ENCODE measurements at places on chromosomes 2 and 18.

- no peak for DNase-seq
Observed at GRCh38 chr2:115610888-115611287, 1168.4 kb downstream of the DPP10 start.

DNA sequence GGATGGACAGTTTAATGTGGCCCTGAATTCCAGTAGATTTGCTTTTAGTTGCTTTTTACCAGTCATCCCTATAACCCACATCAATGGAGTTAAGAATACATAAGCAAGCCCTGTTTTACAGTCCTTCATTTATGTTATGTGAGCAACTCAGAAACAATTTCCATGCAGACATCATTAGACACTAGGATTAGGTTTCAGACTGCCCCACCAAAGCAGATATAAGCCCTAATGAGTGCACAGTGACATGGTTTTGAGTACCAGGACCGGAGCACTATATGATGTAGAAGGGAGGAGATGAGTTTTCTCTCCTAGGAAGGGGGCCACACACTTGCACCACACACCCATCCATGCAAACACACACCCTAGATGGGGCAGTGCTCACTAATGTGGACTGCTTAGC is 15.5 kb downstream of the KCNS3 start:
- DNase-seq = no peak

DNA sequence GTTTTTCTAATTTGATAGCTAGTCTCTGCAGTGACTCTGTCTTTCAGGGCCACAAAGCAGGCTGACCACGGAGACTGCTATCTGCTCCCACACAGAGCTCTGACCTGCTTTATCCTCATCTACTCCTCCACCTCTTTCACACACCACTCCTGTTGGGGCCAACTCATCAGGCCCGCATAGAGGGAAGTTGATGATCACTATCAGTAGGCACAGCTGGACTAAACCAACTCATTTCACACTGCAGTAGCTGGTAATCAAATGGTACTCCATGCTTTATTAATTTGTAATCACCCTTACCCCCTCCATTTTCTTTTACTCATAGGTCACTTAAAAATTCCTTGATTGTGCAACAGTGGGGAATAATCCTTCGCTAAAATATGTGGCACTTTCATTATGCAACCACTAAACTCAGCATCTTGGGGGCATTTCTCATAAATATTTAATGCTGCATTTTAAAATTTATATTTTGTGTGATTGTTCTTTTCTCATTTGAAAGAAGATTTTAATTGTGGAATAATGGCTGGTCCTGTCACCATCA is 249.8 kb upstream of the GCFC2 start:
- no peak for DNase-seq

DNA sequence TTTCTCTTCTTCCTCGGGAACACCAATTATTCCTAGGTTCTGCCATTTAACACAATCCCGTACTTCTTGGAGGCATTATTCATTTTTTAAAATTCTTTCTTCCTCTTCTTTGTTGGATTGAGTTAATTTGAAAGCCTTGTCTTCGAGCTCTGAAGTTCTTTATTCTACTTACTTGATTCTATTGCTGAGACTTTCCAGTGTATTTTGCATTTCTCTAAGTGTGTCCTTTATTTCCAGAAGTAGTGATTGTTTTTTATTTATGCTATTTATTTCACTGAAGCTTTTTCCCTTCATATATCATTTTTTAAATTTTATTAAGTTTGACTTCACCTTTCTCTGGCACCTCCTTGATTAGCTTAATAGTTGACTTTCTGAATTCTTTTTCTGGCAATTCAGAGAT is 13.6 kb upstream of the UPP2 start:
- DNase-seq = no peak

DNA sequence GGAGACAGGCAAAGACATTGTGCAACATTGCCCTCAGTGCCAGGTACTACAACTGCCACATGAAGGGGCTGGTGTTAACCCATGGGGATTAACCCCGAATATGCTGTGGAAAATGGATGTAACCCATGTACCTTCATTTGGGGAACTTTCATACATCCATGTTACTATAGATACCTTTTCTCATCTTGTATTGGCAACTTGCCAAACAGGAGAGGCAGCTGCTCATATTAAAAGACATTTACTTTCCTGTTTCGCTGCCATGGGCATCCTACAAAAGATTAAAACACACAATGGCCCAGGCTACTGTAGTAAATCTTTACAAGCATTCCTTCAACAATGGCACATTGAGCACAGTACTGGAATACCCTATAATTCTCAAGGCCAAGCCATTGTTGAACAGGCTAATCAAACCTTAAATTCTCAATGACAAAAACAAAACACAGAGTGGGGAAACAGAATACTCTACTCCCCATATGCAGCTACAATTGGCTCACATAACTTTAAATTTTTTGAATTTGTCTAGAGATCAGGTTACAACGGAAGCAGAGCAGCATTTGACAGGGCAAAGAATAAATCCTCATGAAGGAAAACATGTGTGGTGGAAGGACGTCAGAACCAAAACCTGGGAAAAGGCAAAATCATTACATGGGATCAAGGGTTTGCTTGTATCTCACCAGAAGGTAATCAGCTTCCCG is 1723.5 kb upstream of the LRRTM1 start:
- DNase-seq = no peak

DNA sequence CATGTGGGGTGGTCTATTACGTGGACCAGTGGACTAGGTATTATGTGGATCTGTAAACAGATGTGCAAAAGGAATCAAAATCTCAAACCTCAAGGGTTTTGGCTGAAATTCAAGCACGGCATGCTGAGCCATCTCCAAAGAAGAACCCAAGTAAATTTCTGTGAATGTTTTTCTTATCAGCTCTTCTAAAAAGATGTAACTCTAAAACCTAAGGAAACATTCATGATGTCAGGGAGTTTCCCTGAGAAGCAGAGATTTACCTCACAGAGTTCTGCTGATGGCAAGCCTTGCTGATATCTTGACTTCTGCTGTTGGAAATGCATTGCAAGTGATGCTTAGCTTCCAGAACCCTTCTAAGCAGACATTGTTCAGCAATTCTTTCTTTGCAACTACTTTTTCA is 21.6 kb downstream of the DSG4 start:
- no peak for DNase-seq

DNA sequence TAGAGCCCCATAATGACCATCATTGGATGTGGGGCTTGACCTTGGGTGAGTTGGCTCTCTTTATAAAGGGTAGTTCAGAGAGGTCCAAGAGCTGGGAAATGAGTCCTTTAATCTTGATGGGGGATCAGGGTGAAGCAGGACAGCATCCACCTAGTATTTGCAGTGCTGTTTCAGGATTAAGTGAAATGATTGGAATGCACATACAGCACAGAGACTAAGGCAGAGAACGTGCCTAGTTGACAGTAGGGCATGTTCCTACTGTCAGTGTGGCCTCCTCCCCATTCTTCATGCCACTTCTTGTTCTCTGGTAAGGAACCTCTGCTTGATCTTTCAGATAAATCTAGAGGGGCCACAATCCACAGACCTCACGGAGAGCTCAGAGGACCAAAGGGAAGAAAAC is 78.9 kb downstream of the TRIM43 start:
- DNase-seq = no peak

- DNase-seq = no peak
Observed at GRCh38 chr2:160060297-160060696, 2.1 kb downstream of the PLA2R1 start.

DNA sequence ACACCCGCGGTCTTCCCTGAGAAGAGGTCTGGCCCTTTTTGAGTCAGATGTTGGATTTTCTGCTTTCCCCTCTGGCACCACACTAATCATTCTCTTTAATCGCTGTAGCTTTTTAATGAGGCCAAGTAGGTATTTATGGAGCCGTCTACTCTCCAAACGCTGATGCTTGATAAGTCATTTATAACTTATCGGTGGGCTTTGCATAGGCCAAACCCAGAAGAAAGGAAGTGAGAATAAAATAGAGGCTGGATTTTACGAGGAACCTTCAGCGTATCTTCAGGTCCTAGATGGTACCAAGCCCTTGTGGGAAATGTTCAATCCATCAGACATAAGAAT is 142.5 kb upstream of the CTAGE1 start:
- DNase-seq = no peak

DNA sequence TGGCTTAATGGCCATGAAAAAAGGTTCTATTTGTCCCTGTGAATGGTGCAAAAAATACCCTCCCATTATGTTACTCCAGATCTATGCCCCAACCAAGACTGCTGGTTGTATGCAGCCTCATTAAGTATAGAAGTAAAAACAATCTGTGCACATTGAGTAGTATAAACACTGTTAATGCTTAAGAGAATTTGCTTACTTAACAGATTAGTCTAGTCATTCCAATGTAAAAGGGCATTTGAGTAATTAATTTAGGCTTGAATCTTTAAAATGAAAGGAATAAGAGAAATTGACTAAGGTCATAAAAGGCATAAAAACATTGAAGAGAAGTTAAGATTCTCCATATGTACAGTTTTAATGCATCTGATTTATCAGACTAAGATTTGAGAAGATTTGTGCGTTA is 51.2 kb downstream of the FAM124B start:
- DNase-seq = no peak

- DNase-seq = no peak
Observed at GRCh38 chr2:195659982-195660890, 3.2 kb downstream of the SLC39A10 start.

DNA sequence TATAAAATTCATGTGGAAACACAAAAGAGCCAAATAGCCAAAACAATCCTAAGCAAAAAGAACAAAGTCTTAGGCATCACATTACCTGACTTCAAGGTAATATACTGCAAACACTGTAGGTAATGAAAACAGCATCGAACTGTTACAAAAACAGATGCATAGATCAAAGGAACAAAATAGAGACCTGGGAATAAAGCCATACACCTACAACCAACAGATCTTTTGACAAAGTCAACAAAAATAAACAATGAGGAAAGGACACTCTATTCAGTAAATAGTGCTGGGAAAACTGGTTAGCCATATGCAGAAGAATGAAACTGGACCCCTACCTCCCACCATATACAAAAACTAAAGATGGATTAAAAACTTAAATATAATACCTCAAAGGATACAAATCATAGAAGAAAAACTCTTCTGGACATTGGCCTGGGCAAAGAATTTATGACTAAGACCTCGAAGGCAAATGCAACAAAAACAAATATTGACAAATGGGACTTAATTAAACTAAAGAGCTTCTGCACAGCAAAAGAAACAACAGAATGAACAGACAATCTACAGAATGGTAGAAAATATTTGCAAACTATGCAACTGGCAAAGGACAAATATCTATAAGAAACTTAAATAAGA is 218.0 kb downstream of the PHLPP1 start:
- DNase-seq = no peak

GRCh38 chr2:158042245-158042644 is 59.4 kb upstream of the UPP2 start:
- DNase-seq = no peak

DNA sequence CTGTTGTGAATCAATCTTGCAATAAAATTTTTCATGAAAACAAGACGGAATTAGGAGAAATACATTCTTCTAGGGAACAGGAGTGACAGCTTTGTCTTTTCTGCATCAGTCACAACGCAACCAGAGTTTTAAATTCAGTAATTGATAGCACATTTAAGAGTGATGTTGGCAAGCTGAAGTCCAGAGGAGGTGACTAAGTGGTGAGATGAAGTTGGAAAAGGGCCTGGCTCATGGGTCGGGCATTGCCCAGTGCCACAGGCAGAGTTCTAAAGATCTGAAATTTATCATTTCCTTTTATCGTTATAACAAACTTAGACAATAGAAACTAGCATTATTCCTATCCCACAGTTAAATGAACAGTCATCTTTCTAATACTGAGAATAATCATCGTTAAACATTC is 764.6 kb upstream of the ZEB2 start:
- no peak for DNase-seq

DNA sequence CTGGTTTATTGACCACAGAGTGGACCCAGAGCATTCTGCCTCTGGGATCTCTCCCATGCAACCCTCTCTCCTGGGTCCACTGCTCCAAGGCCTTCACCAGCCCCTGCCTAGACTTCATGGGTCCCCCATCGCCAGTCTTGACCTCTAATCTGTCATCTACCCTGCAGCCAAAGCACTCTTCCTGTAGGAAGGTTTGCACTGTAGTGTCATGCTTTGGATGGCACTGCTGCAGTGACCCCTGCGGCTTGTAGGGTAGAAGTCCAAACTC is 41.7 kb downstream of the MYO7B start:
- no peak for DNase-seq

DNA sequence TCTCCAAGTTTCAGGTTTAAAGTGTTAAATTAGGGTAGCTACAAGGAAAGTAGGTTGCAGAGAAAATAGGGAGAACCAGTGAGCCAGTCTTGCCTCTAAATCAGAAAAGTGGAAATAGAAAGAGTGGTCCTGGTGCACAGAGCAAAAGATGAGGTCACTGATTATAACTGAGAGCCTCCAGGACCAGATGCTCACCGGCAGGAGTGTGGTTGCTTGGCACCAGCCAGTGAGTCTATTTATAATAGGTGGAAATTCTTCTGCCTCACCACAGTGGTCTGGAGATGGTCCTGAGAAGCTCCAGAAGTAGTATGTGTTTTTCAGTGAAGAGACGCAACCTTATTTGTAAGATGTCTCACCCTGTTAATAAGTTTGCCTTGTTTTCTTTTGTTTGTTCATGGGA is 373.9 kb upstream of the KCNJ3 start:
- DNase-seq = no peak

DNA sequence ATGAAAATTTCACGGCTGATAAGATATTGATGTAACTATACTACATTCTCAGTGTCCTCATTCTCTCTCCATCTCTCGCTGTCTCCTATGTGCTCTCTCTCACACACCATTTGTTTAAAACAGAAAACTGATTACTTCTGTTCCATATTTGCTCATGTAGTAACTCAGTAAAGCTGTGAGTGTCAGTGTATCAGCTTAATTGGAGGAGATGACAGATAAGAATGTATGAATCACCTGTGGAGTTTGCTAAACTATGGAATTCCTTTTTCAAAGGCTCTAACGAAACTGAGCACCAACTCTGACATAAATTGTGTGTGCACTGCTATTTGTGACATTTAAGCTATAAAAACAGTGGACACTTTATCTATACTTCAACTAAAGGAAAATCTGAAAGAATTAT is 1080.0 kb downstream of the DSC3 start:
- no peak for DNase-seq

- DNase-seq = no peak
Observed at GRCh38 chr2:37039580-37039979, 44.6 kb downstream of the HEATR5B start.

DNA sequence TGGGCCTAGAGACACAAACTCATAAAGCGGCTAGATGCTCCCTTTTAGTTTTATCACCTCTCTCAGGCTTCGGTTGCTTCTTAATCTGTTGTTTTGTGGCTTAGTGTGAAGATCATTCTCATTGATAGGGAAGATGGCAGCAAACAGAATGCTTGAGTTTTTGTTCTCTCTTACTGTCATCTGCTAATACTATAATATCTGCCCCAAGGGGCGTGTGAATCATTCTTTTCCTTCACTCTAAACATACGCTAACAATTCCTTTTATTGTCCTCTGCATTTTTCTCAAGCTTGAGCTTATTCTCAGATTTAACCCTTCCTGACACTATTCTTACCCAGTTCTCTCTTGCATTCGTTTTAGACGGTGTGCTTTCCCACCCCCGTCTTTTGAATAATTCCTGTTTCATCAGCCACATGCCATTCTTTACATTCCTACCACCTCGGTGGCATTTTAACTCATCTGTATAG is 323.9 kb upstream of the NRP2 start:
- no peak for DNase-seq

- DNase-seq = no peak
Observed at GRCh38 chr2:27211241-27211942, 449 bp upstream of the ATRAID start.

Measured in GM19239 (cell line).